ENCODE measurements at places on chromosomes 13 and 19. TPM values are rescaled to one million over a fixed set of nuclear protein-coding genes. Genes with fewer than 3 reads are reported as not detected.
A peak's percentile ranks its signal among the peaks of the same experiment; 100 is the strongest.

DNA sequence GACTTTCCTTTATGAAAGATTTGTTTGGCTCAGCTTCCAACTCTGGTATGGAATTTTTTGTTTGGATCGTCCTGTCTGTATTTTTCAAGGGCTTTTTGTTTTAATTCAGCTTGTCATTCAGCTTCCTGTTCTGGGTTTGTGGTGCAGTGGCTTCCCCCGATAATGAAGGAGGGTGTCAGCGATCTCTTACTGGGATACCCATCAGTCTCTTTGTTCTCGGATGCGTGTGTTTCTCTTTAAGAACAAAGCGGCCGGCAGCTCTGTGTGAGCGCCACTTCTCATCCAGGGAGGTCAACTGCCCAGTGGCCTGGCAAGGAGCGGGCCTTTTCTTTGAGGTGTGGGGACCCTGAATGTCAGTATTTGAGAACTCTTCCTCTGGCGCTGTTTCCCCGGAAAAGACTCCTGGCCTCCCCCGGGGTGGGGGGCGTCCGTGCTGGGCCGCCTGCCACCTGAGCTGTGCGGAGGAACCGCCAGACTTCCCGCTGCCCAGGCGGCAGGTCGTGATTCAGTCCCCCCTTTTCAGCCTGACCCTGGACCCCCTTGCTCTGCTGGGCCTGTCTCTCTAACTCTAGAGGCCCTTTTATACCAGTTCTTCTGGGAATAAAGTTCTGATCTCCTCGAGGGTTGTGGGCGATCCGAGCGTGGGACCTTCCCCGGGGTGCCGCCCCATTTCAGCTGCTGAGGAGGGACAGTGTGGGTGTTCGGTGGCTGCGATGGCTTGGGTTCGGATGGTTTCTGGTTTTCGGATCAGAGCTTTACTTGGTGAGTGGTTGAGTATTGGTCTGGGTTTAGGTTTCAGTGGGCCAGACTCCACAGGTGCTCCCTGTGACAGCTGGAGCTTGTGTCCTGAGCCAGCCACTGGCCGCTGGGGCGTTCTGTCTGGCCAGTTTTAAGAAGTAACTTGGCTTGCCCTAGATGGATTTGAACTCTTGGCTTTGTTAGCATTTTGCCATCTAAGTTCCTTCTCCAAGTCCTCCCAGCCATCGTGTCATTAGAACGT is 3.4 kb downstream of the SF3A2 start:
- peak; percentile 56 for DNase-seq

ISYNA1 gene
- polyA plus RNA-seq: 17.2 TPM

- DNase-seq: no peak
These were observed 56.4 kb downstream of the CYSLTR2 start for GRCh38 chr13:48710160-48710559.

GRCh38 chr13:23969647-23970046 is 72.3 kb upstream of the C1QTNF9B start:
- DNase-seq: peak; percentile 30

DNA sequence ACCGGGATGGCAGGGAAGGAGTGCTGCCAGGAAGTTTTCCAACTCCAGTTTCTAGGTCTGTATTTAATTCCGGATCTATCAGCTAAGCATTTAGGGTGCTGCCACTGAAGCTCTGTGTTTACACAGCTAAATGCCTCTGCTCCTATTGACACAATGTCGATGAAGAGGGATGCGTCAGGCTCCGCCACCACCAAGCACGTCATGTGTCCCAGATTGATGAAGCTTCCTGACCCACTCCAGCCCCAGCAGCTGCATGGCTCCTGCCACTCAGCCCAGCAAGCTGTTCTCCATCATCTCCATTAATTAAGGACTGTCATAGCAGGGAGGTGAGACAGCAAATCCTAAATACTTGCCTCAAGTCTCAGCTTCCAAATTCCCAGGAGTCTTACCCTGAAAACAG is 435.2 kb upstream of the ZNF507 start:
- DNase-seq: no peak

PSG7 gene
- polyA plus RNA-seq: not detected

TMEM86B gene
- polyA plus RNA-seq: 0.46 TPM

- no peak for DNase-seq
These were observed 301.4 kb downstream of the GPC5 start for GRCh38 chr13:91699863-91700262.

LSM4 gene
- polyA plus RNA-seq: 200 TPM

ZNF134 gene
- polyA plus RNA-seq: 10.0 TPM

PABPC3 gene
- 0.20 TPM for polyA plus RNA-seq

- no peak for DNase-seq
These were observed 1.1 kb downstream of the SAFB2 start for GRCh38 chr19:5621311-5621944.

GRCh38 chr13:79194727-79195126 is 211.3 kb downstream of the RBM26 start:
- DNase-seq: no peak

DNA sequence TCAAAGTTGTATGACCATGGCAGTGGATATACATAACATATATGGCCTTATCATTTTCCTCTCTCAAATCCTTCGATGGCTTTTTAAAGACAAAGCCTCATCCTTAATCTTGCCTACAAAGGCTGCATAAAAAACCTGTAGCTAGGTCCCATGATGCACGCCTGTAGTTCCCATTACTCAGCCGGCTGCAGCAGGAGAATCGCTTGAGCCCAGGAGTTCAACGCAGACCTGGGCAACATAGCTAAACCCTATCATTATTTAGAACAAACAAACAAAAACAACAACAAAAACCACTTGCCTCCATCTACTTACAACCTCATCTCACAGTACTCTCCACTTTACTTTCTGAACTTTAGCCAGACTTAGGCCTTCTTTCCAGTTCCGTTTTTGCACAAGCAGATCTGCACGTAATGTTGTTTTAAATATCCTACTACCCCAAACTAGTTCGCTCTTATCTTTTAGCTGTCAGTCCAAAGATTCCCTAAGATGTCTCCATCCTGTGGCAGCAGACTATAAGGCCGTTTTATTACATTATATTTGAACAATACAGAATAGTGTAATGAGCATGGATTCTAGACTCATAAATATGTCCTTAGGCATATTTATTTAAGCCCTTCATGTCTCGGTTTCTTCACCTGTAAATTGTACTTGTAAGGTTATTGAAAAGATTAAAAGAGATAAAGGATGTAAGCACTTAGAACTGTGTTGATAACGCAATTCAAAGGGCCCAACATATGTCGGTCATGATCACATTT is 969 bp upstream of the POMP start:
- peak; percentile 40 for DNase-seq

DNA sequence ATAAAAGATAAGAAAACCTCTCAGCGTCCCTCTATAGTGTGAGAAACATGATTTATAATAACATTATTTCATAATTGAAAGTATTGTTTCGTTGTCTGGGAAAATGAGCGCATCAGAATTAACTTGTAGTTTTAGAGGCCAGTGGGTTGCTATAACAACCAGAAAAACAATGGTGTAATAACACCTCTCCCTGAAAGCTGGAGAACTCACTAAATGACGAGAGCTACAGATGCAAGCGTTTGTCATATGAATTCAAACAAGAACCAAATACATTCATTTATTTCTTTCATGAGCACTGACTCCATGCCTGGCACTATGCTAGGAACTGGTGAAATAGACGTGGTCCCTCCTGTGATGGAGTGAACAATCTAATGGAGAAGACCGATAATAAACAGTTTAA is 16.3 kb downstream of the KBTBD7 start:
- DNase-seq: peak; percentile 16

DNA sequence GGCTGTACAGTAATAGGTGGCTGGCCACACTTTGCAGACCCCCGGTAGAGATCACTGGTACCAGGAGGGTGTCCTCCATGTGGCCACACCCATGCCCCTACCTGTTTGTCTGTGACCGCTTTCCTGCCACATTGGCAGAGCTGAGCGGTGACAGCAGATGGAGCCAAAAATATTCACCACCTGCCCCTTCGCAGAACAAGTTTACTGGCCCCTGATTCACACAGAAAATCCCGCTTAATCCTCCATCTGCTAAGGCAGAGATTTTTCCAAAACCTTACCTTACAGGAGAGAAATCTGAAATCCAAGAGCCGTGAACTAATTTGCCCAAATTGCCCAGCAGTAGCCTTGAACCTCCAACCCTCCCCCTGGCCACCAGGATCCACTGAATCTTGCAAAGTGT is 52.1 kb downstream of the MYO9B start:
- DNase-seq: no peak

- DNase-seq: peak; percentile 72
These were observed 158.4 kb downstream of the RNF17 start for GRCh38 chr13:24922387-24922744.

KCNRG gene
- 0.30 TPM for polyA plus RNA-seq
